HFFc6 (cell line): ENCODE measurements at places on chromosomes 1 and 21. TPM values are rescaled to one million over a fixed set of nuclear protein-coding genes. Genes with fewer than 3 reads are reported as not detected.

- no peak for DNase-seq
These were observed 59.6 kb downstream of the KCNAB2 start for GRCh38 chr1:6105218-6105679.

DNA sequence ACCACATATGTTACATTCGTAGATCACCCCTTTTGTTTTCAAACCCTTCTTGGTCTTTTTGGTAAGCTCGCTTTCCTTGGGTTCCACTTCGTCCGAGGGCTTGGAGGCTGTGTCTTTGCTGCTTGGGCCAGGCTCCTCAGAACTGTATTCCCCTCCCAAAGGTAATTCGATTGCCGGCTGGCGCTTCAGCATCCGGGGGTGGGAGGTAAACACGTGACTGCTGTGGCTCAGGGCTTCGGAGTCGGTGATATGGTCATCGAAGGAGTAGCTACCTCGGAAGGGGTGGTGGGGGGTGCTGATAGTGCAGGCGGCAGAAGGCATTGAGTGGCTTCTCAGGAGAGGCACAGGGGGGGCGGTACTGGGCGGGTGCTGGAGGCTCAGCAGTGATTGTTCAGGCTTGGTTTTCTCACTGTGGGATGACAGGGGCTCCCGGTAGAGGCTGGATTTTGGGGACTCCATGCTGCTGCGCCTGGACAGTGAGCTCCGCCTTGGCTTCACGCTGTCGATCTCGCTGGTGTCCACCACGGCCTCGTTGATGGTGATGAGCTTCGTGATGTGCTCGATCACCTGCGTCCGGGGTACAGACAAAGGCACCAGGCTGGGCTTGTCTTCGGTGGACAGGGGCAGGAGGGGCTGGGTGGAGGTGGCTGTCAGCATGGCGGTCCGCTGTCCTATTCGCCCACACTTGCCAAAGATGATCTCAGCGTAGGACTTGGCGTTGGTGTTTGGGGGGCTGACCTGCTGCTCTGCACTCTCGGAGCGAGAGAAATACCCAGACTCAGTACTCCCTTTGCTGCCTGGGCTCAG is 98.6 kb upstream of the EDN2 start:
- no peak for DNase-seq

- DNase-seq = no peak
These were observed 15.9 kb downstream of the ATP6V1G3 start for GRCh38 chr1:198524556-198524955.

Gene DENND2C
- 1.6 and 1.8 TPM in 2 replicates for total RNA-seq

Gene CHIA
- total RNA-seq = not detected in 3 replicates

GRCh38 chr1:153353226-153353947 is 4.3 kb upstream of the S100A9 start:
- peak; percentile 3 for DNase-seq

Gene RCSD1
- not detected in 3 replicates for total RNA-seq

Gene HAX1
- total RNA-seq = 107 to 116 TPM (median 109 TPM) in 3 replicates

- no peak for DNase-seq
These were observed 930 bp downstream of the DHCR24 start for GRCh38 chr1:54885807-54886723.

Gene TCHHL1
- not detected in 3 replicates for total RNA-seq

Gene TRIM67
- total RNA-seq = not detected in 3 replicates

Gene UBXN11
- total RNA-seq = 9.1 to 10.9 TPM (median 9.9 TPM) in 3 replicates

- DNase-seq = no peak
These were observed 53.2 kb downstream of the LACTBL1 start for GRCh38 chr1:22919341-22920025.

Gene HENMT1
- 0.41 to 3.2 TPM (median 2.8 TPM) in 3 replicates for total RNA-seq

DNA sequence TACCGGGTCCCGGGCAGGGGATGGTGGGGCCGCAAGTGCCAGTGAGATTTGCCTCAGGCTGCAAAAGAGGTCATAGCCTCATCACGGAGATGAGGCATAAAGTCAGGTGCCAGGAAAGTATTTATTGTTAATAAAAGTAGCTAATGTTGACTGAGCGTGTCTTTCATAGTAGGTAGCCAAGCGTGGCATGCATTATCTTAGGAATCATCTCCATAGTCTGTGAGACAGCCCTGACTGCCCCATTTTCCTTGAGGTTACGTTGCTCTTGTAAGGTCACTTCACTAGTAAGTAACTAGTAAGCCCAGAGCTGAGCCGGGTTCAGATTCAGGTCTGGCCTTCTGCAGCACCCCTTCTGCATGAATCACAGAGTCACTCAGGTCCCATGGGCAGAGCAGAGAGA is 174.2 kb downstream of the CAMTA1 start:
- DNase-seq = no peak

DNA sequence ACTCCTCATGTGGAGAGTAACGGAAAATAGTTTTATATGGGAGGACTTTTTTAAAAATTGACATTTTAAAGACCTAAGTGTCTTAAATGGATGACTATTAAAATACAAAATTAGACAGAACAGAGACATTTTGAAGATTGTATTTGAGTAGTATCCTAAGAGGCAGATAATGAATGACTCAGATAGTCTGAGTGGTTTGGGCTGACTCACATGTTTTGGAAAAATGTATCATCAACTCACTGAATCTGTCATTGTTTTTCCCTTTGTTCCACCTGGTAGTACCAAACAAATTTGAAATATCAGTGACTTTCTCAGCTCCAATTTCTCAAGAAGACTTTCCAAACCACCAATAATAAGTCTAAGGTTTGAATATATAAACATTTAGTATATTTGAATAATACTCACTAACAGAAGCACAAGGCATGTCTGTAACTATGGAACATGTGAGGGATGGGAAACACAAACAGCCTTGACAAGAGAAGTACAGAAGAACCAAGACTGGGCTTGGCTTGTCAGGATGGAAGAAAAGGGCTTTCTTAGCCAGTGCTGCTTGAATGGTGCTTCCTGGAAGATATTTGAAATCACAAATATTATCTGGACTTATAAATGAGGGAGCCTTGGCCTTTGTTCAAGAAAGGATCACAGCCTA is 90.6 kb downstream of the SGIP1 start:
- DNase-seq = peak; percentile 64

DNA sequence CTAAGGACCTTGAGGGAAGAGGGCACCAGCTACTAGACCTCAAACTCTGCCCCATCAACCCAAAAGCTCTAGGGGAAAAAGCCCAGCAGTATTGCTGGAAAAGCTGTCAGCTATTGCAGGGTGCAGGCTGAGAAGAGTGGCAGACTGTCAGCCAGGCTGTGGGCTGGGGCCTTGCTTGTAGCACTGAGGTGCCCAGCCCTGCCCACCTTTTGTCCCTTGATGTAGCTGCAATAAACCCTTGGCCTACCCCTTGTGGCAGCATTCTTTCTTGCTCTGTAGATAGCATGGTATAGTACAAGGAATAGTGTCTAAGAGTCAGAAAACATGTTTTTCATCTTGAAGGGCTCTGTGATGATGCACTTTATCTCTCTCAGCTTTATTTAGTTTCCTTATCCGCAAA is 39.4 kb downstream of the CDC14A start:
- no peak for DNase-seq

DNA sequence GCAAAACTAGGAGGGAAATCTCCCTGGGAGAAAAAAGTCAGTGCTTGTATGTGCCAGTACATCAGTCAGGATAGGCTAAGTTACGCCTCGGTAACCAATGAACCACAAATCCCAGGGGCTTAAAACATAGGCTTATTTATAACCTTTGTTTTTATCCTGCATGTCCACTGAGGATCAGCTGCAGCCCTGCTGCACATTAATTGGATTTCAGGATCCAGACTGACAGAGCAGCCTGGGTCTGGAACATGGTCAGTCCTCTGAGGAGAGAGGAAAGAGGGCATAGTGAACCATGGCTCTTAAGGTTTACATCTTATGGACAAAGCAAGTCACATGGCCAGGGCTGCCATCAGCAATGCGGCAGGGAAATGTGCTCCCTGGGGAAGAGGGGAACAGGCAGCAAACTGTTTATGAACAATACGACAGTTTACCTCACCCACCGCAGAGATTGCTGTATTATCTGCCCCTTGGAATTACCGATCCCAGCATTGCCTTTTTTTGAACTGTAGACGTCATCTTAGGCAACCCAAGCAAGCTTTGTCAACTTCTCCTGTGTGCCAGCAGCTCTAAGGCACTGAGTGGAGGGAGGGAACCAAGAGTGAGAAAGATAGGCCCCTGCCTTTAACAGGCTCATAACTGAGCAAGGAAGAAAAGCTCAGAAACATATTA is 9.1 kb upstream of the SPRR4 start:
- no peak for DNase-seq

- no peak for DNase-seq
These were observed 176.9 kb downstream of the FGGY start for GRCh38 chr1:59473831-59474230.

- DNase-seq = no peak
These were observed 81.6 kb downstream of the CD58 start for GRCh38 chr1:116489231-116489697.

Gene UTS2
- total RNA-seq = not detected in 3 replicates

Gene MFSD2A
- 3.2 and 3.6 TPM in 2 replicates for total RNA-seq

DNA sequence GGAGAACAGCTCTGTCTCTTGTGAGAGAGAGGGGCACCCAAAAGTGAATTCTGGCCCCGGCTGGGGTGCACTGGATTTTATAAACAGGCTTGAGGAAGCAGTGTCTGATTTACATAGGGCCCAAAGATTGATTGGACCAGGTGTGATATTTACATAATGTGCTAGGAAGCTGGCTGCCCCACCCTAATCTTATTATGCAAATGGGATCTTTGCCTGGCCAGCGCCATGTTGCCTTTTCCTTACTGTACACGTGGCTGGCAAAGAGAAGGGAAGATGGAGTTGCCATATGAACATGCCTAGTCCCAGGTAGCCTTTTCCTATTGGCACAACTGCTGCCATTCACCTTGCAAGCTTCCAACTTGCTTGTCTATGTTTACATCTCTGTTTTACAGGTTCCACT is 29.0 kb upstream of the CFHR4 start:
- no peak for DNase-seq

DNA sequence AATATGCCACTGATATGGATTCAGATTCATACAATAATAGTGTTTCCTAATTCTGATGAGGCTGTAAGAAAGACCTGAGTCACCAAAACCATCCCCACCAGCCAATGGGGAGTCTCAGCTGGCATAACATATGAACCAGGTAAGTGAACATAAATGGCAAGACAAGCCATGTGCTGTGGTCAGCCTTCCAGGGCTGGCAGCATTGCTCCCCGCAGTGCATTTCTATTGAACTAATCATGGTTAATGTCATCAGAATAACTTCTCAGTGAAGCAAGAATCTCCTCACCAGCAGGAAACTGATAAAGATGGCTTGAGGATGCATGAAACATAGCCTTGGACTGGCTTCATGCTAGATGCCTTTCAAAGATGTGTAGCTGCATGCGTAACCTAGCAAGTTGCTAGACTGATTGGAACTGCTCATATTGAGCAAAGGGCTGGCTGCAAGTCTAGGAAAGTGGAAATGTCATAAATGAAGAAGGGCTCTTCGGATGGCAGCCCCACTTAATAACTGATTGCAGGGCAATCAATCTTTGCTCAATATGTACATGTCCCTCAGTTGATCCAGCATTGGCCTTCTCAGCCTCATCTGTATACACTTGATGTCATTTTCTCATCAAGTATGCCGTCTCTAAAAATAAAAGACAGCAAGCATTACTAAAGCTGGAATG is 88.0 kb downstream of the NTNG1 start:
- DNase-seq = peak; percentile 8

- no peak for DNase-seq
These were observed 1678.1 kb downstream of the KCNT2 start for GRCh38 chr1:194930132-194930531.

DNA sequence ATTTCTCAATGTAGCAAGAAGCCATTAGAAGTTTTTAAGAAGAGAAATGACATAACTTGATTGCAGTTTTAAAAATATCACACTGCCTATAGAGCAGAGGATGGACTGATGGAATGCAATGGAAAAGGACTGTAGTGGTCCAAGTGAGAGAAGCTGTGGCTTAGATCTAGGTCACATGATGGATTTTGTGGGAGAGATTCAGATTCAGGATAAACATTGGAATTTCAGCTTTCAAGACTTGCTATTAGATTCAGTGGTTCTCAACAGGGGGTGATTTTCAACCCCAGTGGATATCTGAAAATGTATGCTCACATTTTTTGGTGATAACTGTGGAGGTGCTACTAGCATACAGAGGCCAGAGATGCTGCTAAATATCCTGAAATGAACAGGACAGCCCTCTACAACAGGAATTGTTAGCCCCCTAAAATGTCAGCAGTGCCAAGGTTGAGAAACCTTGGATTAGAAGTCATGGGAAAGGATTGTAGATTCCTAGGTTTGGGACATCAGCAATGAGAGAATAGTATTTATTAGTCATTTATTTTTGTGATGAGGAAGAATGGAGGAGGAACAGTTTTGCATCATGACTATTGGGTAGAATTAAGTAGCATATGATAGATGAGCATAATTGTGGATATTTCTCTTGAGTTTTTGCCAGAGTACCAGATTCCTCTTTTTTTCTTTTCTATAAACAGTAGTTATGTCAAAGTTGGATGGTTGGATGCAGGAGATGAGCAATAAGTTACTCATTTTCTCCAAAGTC is 30.1 kb upstream of the KCNK2 start:
- DNase-seq = peak; percentile 63

DNA sequence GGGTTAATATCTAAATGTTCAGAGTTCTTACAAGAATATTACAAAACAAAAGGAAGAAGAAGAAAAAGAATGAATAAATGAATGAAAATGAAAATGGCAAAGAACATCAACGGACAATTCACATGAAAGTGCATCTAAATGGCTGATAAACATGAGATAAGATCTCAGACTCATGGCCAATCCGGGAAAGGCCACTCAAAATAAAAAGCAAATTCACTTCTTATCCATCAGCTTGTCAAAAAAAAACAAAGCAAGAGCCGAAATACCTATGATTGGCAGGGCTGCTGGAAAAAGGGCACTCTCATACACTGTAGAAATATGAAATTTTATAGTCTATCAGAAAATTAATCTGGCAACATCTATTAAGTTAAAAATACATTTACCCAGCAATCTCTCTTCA is 103.6 kb upstream of the EDEM3 start:
- no peak for DNase-seq

DNA sequence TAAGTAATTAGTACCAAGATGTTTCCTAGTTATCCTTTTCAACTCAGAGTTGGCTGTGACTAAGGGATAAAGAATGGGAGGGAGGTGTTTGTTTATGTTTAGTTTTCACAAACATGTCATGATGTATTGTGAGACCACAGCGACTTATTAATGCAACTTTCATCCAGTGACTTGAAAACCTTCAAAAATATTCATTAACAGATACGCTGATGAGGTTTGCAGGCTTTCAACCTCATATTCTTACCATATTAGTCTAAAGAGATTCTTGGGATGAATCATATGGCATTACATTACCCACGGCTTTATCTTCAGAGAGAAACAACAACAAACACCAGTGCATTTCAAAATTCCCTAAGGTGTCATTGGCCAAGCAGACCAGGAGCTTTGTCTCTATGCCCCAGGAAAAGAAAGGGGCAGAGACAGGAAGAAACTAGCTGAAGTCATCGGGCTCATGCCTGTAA is 36.4 kb downstream of the PALMD start:
- DNase-seq = peak; percentile 53

Gene F13B
- total RNA-seq = not detected in 3 replicates
